ENCODE measurements at places on chromosomes 12 and 14.

GRCh38 chr12:42793166-42793565 is 203.6 kb upstream of the PRICKLE1 start:
- no peak for DNase-seq

GRCh38 chr12:59500335-59500734 is 95.5 kb upstream of the SLC16A7 start:
- DNase-seq, result no peak

GRCh38 chr12:14843425-14843887 is at the start of gene ART4:
ART4 (minus strand) TSS chr12:14843526; CDS start chr12:14843113, 413 bp downstream.
- DNase-seq, result no peak

- no peak for DNase-seq
Observed at GRCh38 chr14:71403656-71404055, 496.4 kb downstream of the PCNX1 start.

GRCh38 chr12:20383612-20384011 is 15.3 kb downstream of the PDE3A start:
- DNase-seq, result no peak

DNA sequence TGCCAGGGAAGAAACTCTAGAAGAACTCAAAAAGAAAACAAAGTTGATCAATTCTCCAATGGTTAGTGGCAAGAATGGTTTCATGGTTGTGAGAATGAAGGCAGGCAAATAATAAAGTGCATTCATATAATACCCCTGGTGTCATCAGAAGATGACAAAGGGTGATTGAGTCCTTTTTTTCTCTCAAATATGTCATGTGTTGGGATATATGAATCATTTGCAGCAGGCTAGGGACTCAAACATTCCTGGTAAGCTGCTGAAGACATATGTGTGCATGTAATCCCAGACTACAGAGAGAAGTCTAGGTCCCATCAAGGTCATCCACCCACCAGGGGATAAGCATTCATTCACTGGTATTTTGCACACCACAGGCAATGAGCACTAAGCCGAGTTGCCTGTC is 82.4 kb upstream of the MYF6 start:
- DNase-seq, result no peak

DNA sequence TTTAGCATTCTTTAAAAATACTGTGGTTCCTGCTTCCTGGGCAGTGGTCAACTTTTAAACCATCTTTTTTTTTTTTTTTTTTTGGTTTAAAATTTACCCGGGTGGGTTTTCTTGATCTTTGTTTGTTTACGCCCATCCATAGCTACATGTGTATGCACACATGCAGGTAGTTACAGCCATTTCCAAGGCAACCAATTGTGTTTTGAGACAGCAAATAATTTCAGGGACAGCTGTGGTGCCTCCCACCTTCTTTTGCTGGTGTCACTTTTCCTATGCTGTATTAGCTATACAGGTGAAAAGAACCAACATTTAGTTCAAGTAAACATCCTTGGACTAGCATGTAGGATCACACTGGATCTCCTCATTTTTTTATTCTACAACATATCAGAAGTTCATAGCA is 52.0 kb upstream of the PSMA6 start:
- no peak for DNase-seq

DNA sequence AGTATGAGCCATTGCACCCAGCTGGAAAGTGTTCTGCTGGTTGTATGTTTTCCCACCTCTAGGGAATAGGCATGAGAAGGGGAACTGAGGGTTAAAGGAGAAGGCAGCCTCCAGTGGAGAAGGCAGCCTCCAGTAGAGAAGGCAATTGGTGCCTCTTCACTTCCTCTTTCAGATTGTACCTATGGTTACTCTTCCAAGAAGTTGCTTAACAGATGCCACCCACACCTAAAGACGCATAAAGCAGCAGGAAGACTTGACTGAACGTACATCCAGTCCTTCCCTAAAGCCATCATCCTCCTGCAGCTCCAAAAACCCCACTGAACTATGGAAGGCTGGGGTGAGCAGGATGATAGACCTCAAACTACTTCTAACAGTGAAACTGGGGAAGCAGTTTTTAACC is 13.1 kb downstream of the DPF3 start:
- no peak for DNase-seq

GRCh38 chr12:65834146-65834935 is 10.1 kb downstream of the HMGA2 start:
- no peak for DNase-seq

- no peak for DNase-seq
Observed at GRCh38 chr12:98090731-98091130, 424.7 kb upstream of the TMPO start.

GRCh38 chr12:120761519-120761934 is 35.9 kb downstream of the ACADS start:
- DNase-seq, result no peak

DNA sequence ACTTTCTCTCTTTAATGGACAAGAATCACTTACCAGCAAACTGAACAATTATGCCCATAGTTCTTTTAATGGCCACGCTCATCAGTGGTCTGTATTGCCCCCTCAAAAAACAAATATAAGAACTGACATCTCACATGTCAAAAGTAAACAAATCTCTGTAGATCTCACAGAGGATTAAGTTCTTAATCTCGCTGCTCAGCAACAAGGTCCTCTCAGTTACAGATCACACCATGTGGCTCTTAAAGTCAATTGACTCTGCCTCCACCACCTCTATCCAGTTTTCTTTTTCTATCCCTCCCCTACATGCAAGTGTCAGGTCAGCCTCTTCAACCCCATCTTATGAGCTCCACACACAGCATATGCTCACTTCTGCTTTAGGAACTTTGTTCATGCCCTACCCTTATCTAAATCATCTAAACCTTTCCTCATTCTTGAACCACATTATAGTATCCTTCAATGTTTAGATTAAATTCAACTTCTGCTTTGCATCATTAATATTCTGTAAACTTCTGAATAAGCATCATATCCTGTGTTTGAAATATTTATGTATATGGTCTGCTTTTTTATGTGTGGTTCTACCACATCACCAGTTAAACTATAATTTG is 7.2 kb downstream of the ADAM20 start:
- no peak for DNase-seq

- no peak for DNase-seq
Observed at GRCh38 chr12:128228581-128228980, 38.4 kb upstream of the TMEM132C start.

- no peak for DNase-seq
Observed at GRCh38 chr12:103600967-103601728, 14.1 kb downstream of the STAB2 start.

GRCh38 chr12:31557707-31558106 is 33.2 kb downstream of the DENND5B start:
- no peak for DNase-seq

GRCh38 chr14:72128629-72129028 is 196.4 kb downstream of the RGS6 start:
- no peak for DNase-seq

DNA sequence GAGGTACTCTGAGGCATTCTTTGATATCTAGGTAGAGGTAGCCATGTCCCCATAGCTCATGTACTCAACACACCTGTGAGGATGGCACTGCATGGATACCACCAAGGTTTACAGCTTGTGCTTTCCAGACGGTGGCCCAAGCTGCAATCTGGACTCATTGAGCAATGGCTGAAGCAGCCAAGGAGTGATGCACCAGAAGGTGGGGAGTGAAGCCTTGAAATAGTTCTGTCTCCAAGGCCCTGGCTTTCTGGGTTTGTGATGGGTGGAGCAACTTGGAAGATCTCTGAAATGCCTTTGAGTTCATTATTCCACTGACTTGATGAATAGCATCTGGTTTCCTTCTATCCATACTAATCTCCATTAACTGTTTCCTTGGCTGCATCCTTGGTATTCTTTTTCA is 290.0 kb upstream of the NOVA1 start:
- DNase-seq, result no peak
